AG04450 (cell line): ENCODE measurements at places on chromosomes 1 and 21.

GRCh38 chr1:45216200-45216541, 9.8 kb upstream of the ZSWIM5 start:
- no peak for DNase-seq

- peak; percentile 47 for DNase-seq
These were observed 46.3 kb downstream of the UMODL1 start for GRCh38 chr21:42117229-42117966.

DNA sequence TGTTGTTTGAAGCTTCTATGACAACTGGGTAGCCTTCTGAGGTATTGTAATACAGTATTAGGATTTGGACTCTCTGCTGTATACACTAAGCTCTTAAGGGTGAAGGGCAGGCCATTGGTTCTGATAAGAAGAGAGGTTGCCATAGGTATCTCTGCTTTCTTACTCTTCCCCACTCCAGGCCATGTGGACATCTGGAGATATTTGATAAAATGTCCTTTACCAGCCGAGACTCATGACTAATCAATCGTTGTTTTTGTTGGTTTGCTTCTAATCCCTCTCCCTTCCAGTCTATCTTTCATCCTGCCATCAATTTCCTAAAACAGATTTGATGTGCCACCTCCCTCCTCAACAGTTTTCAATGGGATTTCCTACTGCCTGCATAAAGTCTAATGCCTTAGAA, 64.6 kb upstream of the WDR26 start:
- no peak for DNase-seq

DNA sequence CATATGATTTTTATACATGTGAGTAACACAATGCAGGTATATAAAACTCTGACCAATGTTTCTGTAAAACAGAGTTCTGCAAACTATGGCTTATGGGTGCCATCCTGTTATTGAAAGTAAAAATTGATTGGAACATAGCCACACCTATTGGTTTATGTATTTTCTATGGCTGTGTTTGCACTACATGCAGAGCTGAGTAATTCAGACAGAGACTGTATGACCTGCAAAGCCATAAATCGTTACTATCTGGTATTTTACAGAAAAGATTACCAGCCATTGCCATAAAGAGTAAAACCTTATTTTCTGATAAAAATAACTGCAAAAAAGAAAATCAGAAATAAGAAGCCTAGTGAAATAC, 13.1 kb downstream of the GBP1 start:
- DNase-seq = no peak
